SJCRH30 (cell line): ENCODE measurements at places on chromosomes 4 and X. TPM values are rescaled to one million over a fixed set of nuclear protein-coding genes. Genes with fewer than 3 reads are reported as not detected.

DNA sequence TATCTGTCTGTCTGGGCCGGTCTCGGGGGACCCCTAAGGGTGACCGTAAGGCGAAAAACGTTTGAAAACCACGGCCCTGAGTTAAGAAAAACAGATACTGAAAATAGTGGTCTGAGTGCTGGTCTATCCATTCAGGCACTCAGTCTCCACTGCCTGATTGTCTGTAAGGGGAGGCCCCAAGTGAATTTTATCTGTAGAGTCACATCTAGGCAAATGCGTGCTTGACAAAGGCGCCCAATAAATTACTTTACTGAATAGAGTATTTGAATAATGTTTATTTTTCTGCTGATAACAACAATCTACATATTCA, 465 bp downstream of the HNRNPH2 start:
- DNase-seq, result no peak
- no peaks in the 10 kb centered on the region for H3K27me3 ChIP-seq
- H3K4me3 ChIP-seq, result peak overlapping the region; percentile 71

DNA sequence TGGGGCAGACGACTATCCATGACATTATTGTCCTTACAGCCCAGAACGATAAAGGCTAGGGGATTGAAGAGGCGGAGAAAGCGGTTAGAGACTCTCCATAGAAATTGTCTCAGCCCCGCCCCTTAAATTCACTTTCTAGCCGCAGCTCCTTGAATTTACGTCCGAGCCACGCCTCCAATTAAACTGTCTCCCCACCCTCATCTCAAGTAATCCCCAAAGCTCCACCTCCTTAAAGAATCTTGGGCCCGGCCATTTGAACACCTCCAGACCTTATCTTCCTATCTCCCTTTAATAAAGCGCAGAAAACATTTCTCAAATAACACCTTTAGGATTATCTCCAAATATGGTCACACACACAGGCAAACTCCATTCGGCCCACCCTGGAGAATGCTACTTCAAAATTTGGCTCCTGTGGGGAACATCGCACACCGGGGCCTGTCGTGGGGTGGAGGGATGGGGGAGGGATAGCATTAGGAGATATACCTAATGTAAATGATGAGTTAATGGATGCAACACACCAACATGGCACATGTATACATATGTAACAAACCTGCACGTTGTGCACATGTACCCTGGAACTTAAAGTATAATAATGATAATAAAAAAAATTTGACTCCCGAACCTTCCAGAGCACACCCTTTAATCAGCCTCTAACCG, 7.2 kb upstream of the MAGIX start:
- no peaks in the 10 kb centered on the region for H3K27me3 ChIP-seq
- no peaks in the 10 kb centered on the region for H3K36me3 ChIP-seq
- H3K27ac ChIP-seq, result no peak overlapping the region
- no peak overlapping the region for H3K4me3 ChIP-seq

GRCh38 chrX:111520506-111520905, 9.1 kb downstream of the SERTM2 start:
- no peaks in the 10 kb centered on the region for H3K36me3 ChIP-seq
- peak; percentile 39 for DNase-seq
- no peaks in the 10 kb centered on the region for H3K27me3 ChIP-seq
- peaks cover 28% of the 10 kb centered on the region for H3K4me1 ChIP-seq

- no peaks in the 10 kb centered on the region for H3K4me1 ChIP-seq
- no peaks in the 10 kb centered on the region for H3K27me3 ChIP-seq
- no peak overlapping the region for H3K27ac ChIP-seq
- H3K4me3 ChIP-seq, result no peak overlapping the region
These were observed 6.0 kb downstream of the HMGN5 start for GRCh38 chrX:81195712-81196111.

DNA sequence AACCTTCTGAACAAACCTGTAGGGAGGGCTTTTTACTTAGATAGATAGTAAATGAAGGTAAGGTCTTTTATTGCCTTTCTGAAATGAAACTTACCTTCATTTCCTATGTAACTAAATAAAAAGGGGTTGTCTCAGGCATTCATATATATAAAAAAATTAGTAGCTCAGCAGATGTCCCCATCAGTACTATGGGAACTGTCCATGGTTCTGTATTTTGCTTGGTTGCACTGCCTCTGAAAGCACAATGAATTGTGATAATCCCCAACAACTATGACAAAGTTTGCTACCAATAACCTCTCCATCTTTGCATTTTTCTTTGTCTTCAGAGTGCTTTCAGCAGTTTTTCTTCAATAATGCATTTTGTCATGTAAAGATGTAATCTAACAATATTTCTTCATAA, 222.4 kb downstream of the SLIT2 start:
- DNase-seq, result no peak
- no peaks in the 10 kb centered on the region for H3K4me1 ChIP-seq
- H3K4me3 ChIP-seq, result no peak overlapping the region
- H3K36me3 ChIP-seq, result no peaks in the 10 kb centered on the region

DNA sequence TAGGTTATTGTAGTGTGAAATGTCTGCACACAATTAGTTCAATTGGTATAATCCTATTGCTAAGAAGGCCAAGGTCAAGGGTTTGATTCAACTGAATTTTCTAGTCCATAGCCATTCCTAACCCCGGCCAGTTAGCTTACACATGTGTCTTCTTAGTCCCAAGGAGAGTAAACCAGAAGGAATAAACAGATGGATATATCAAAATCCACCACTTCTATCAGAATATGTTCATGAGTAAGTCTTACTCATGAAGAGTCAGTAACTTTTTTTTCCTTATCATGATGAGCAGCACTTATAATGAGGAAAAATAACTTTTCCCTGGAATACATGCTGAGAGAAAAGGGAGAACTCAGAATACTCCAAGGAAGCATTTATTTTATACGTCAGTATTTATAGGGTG, 9.5 kb downstream of the HHIP start:
- peaks cover 85% of the 10 kb centered on the region for H3K36me3 ChIP-seq
- H3K27ac ChIP-seq, result no peak overlapping the region
- DNase-seq, result no peak
- H3K27me3 ChIP-seq, result no peaks in the 10 kb centered on the region

DNA sequence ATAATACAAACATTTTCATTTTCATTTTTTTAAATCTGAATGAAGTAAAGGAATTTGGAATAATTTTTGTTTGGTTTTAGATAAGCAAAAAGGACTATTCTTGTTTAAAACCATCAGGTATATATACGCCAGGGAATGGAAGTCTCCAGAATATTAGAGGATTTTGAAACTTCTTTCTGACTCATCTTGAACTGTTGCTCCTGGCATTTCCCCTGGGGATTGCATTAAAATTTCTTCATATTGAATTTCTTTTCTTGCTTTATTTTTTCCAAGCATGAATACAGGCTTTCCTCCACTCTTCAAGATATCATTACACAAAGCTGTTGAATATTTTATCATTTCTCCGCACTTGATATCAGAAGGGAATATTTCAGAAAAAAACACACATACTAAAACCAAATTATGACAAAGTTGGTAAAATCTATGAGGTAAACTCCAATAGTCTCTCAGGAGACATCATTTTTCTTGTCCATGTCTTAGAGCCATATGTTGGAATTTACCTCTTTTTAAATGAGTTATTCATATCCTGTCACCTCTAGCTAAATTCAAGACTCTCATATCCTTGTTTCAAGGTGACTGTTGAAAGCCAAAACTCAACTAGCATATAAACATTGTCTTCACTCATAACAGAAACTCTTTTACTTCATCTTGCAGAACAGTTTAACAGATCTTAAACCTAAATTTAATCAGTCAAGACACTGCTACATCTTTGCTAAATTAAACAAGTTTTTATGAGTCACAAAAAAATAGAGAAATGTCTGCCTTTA, 20.7 kb upstream of the CSN1S1 start:
- no peak for DNase-seq
- H3K27me3 ChIP-seq, result no peaks in the 10 kb centered on the region
- no peak overlapping the region for H3K27ac ChIP-seq
- no peak overlapping the region for H3K4me3 ChIP-seq

DNA sequence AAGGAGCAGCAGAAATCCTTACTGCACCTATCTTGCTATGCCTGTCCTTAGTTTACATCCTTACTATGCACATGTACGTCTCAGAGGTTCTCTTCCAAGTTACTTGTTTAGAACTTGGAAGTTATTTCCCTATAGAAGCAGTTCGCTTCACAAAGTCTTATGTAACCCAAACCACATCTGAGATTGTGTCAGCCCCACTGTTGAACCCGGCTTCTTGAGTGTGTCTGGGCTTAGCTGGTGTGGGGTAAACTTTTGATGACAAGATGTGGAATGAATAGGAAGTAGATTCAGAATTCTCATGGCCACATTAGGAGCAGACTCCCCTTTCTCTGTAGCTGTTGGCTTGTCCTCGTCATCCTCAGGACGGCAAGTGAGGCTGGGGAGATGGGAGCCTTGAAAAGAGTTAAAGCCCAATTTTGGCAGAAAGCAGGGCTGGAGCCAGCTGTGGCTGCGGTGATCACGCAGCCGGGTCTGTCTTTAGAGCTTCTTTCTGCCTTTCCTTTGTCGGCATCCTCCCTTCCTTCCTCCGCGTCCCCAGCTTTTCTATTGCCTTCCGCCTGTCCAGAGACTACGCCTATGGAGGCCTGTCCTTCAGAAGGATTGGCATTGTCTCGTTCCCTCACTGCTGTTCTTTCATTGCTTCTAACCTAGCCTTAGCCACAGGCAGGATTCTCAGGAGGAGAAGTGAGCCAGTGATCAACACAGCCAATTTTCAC, 23.0 kb upstream of the LIMCH1 start:
- no peaks in the 10 kb centered on the region for H3K27me3 ChIP-seq
- H3K27ac ChIP-seq, result no peak overlapping the region
- H3K4me3 ChIP-seq, result no peak overlapping the region
- peaks cover 5% of the 10 kb centered on the region; the same call in 1 of the 2 replicates for H3K36me3 ChIP-seq
- no peak for DNase-seq
- H3K4me1 ChIP-seq, result peaks cover 8% of the 10 kb centered on the region

DNA sequence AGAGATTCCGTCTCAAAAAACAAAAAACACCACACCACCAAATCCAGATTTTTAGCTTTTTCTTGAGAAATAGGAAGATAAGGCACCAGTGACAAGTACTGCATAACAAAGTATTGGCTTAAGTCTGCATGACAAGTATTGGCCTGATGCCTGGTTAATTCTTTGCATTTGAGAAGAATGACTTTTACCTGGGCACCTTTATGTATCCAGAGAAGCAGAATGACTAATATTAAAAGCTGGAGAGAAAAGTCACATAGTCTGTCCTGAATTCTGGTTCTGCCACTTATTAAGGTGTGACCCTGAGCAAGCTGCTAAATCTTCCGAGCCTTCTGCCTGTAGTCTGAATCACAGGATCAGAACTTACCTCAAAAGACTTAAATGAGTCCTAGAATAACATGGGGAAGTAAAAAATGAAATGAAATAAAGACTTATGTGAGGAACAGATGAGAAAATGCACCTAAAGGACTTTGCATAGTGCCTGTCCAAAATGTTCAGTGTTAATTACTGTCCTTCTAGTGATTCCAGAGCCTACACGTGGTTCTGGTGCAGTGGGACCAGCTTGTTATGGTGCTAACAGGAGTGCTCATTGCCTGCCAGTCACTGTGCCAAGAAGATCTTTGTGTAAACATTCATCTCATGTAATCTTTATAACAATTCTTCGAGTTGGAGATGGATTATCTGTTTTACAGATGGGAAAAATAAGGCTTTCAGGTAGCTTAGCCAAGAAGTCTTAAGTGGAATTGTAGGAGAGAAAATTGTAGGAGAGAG, 31.6 kb downstream of the UGDH start:
- H3K27ac ChIP-seq, result no peak overlapping the region
- no peaks in the 10 kb centered on the region for H3K4me1 ChIP-seq
- peaks cover 18% of the 10 kb centered on the region for H3K36me3 ChIP-seq
- H3K4me3 ChIP-seq, result no peak overlapping the region
- no peaks in the 10 kb centered on the region for H3K27me3 ChIP-seq

DNA sequence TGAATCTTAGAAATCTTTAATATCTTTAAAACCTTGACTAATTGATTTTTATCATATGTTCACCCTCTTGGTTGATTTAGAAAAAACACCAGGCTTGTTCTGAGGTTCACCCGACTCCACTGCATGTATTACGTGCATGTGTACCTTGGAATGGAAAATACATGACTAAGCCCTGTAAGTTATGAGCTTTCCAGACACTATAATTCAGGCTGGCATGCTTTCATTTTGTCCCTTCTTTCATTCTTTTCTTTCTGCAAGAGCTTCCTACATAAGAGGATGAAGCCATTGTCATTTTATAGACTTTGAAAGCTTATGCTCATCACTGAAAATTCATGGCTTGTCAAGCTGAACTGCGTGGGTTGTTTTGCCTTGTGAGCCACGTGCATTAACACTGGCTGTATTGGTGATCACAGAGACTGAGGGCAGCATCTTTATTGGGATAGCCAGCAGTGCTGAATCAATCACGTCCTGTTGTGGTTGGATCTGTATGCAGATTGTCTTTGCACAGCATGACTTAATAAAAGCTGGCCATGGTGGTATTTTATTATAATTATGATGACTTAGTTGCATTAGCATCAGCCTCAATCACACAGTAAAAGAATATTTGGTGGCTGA, 141.9 kb downstream of the SLIT2 start:
- H3K27ac ChIP-seq, result no peak overlapping the region
- H3K36me3 ChIP-seq, result no peaks in the 10 kb centered on the region
- H3K4me1 ChIP-seq, result no peaks in the 10 kb centered on the region
- H3K4me3 ChIP-seq, result no peak overlapping the region
- peaks cover 11% of the 10 kb centered on the region for H3K27me3 ChIP-seq

- no peak overlapping the region for H3K27ac ChIP-seq
- no peak overlapping the region for H3K4me3 ChIP-seq
These were observed 32.0 kb downstream of the HAND2 start for GRCh38 chr4:173498023-173498422.

DNA sequence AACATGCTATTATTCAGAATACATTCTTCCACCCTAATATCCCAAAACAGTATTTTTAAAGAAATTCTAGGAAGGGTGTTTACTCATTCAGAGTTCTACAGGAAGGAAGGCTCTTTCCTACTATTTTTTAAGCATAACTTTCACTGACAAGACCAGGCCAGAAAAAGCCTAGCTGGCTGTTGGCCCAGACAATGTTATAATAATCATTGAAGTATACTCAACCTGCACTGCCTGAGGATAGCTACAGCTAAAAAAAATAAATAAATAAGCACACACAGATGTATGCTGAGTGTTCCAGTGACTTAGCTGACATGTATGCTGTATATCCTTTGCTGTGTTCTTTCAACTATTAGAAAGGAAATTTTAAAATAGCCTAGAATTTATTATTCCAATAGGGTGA, 145.8 kb upstream of the SPRY1 start:
- no peak overlapping the region for H3K4me3 ChIP-seq
- H3K27me3 ChIP-seq, result no peaks in the 10 kb centered on the region
- H3K36me3 ChIP-seq, result 0 out of 2 replicates have a peak, but pooled peaks cover 3% of the 10 kb centered on the region
- peak; percentile 9 for DNase-seq

TEC gene
- 8.4 and 11.0 TPM in 2 replicates for total RNA-seq

TMEM255A gene
- total RNA-seq, result 0.06 TPM in 1 of 2 replicates, not detected in the other

SERPINA7 gene
- not detected in 2 replicates for total RNA-seq
